ENCODE measurements at places on chromosomes 6 and 20.
A peak's percentile ranks its signal among the peaks of the same experiment; 100 is the strongest.

- peak; percentile 79 for DNase-seq
Measured at GRCh38 chr6:39377539-39377950, 55.0 kb upstream of the KCNK16 start.

DNA sequence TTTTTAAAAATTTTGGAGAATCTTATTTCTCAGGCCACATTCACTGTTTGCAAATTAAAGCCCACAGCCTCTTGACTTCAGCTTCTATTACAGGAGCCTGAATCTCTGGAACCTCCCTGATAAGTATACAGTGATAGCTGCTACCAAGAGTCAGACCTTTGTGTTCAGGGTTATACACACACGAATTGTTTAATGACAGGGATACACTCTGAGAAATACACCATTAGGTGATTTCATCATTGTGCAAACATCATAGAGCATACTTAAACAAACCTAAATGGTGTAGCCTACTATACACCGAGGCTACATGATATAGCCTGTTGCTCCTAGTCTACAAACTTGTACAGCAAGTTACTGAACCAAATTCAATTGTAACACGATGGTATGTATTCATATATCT is 473.9 kb downstream of the PKHD1 start:
- no peak for DNase-seq

DNA sequence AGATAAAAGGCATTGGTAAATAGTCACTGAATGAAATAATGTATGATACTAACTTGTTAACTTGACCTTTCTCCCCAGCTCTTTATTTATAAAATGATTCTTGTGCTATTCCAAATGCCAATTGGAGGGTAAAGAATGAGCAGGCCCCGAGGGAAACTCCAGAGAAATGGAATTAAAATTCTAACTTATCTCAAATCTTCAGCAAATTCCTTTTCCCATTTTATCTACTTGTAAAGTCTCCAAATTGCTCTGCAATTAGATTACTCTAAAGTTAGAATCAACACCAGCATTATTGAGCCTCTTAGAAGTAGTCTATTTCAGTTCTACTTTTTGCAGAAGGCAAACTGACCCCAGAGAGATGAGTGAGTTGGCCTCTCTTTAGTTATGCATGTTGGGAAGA is 165.9 kb upstream of the PREP start:
- DNase-seq: no peak

DNA sequence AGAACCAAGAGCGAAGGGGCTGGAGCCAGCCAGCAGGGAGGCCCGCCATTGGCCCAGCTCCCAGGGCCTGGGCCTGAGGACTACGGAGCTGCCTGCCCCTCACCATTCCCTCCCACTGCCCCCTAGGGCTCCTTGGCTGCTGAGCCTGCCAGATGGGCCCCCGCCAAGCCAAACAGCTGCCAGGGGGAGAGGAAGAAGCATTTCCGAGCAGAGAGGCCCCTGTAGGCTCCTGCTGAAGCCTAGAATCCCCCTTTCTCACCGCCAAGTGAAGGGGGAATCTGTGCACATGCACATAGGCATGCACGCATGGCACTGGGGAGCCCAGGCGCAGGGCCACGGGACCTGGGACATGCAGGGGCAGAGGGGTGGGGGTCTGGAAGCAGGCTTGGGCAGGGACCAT is 28.5 kb upstream of the MRPS18A start:
- no peak for DNase-seq

DNA sequence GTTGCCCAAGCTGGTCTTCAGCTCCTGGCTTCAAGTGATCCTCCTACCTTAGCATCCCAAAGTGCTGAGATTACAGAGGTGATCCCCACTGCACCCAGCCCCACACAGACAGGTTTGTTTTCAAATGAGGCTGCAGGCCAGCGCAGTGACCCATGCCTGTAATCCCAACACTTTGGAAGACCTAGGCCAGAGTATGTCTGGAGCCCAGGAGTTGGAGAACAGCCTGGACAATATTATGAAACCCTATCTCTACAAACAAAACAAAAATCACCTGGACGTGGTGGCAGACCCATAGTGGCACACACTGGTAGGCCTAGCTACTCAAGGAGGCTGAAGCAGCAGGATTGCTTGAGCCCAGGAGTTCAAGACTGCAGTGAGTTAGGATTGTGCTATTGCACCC is 8.0 kb upstream of the HMGN4 start:
- DNase-seq: no peak
